ENCODE measurements at places on chromosomes 6 and 20.
A peak's percentile ranks its signal among the peaks of the same experiment; 100 is the strongest.

- no peak for DNase-seq
Observed at GRCh38 chr6:4940416-4940815, 63.4 kb downstream of the RPP40 start.

DNA sequence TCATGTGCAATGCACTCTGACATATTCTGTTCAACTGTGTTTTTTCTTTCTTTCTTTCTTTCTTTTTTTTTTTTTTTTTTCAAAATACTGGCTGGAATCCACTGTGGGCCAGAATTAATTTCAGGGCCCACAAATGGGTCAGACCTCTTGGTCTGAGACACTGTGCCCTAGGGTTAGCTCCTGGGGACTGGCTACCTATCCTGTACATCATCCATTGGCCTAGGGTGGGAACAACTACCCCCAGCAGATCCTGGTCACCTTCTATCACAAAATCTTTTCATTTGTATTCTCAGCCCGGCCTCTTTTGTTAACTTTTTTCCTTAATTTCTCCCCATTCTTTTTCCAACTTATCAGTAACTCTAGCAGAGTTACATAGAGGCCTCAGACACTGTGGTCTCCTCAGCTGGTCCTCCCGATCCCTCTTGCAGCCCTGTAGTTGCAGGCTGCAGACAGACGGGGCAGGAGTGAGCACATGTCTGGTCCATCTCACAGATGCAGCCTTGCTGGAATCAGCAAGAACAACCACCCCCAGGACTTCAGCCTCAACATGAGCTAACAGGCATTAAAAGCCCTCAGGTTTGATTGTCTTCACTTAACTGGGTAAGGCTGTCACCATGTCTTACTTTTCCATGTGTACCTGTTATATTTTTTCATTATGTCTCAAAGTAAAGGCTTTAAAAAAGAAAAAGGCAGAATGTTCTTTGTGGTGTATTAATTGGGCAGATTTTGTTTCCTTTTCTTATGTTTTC is 41.3 kb downstream of the TXLNB start:
- peak; percentile 44 for DNase-seq

- no peak for DNase-seq
Observed at GRCh38 chr6:23073821-23074220, 504.5 kb downstream of the HDGFL1 start.

GRCh38 chr20:63846128-63846771 is 15.0 kb upstream of the ABHD16B start:
- DNase-seq: peak; percentile 82

- DNase-seq: no peak
Observed at GRCh38 chr6:70538376-70538775, 28.4 kb upstream of the SDHAF4 start.

DNA sequence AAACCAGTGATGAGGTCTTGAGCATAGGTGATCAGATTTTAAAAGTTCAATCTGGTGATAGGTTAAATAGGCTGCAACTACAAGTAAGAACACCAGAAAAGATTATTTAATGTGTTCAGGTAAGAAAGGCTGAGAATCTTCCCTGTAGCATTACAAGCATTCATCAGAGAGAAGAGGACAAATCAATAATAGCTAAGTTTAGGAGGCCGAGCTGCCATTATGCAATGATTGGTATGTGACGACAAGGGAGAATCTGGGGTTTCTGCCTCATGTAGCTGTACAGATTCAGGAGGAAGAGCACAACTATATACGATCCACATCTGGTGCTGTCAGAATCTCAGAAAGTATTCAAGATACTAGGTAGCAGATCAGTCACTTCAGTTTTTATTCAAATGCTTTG is 21.9 kb downstream of the MLIP start:
- DNase-seq: no peak

- DNase-seq: no peak
Observed at GRCh38 chr6:86595641-86596040, 341.7 kb upstream of the HTR1E start.

GRCh38 chr6:72950114-72950860 is 275.0 kb downstream of the KHDC1L start:
- DNase-seq: peak; percentile 18

DNA sequence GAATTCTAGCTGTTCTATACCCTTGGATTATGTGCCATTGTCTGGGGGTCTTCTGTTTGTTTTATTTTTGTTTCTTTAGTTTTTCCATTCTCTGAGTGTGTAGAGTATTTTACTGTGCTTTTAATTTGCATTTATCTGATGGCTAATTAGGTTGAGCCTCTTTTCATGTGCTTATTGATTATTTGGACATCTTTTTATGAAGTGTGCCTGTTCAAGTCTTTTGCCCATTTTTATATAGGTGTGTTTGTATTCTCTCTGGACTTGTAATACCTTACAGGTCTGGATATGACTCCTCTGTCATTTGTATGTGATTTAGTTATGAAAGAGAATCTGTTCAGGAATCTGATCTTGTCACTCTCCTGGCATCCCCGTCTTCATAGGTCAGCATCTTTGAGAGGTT is 22.6 kb upstream of the APCDD1L start:
- DNase-seq: no peak

DNA sequence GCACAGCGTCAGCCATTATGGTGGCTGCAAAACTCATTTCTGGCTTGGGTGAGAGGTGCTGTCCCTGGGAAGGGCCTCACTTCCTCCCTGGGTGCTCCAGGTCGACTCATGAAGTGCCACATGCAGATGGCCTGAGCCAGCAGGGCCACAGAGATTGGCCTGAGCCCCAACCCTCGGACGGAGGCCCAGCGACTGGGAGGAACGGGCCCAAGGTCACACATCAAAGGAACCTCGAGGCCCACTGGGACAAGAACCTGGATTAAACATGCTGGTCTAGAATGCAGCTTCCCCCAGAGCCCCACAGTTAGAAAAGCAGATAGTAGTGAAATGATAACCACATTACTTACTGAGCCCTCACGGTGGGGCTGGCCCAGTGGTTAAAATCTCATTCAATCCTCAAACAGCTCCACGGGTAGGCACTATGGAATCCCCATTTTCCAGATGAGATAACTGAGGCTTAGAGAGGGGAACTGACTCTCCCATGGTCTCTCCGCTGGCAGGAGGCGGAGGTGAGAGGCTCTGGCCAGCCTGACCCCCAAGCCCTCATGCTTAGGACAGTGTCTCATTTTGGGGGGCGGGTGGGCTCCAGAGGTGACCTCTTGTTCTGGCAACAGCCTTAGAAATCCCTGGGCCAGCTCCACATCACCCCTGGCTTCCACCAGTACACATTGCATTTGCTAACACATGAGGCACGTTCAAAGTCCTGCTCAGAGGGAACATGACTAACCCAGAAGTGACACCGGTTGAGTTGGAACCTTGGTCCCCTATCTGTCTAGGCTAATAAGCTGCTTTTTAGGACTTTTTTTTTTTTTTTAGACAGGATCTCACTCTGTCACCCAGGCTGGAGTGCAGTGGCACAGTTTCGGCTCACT is 53.0 kb downstream of the SRC start:
- no peak for DNase-seq

Measured in H54 (cell line).